ENCODE measurements at places on chromosomes 7 and 10.

GRCh38 chr10:53487019-53487983 lies 714.7 kb upstream of the MBL2 start:
- DNase-seq = no peak

GRCh38 chr7:106344211-106344610 lies 59.4 kb upstream of the NAMPT start:
- DNase-seq = no peak

GRCh38 chr10:23869548-23869947 lies 339.4 kb upstream of the KIAA1217 start:
- DNase-seq = no peak

GRCh38 chr10:118243907-118244306 lies 98.2 kb downstream of the FAM204A start:
- DNase-seq = no peak

- peak; percentile 99 for DNase-seq
These were observed 649.1 kb downstream of the TNS3 start for GRCh38 chr7:46932676-46933424.
